ENCODE measurements at places on chromosomes 6 and 20. TPM values are rescaled to one million over a fixed set of nuclear protein-coding genes. Genes with fewer than 3 reads are reported as not detected.
A peak's percentile ranks its signal among the peaks of the same experiment; 100 is the strongest.

DNA sequence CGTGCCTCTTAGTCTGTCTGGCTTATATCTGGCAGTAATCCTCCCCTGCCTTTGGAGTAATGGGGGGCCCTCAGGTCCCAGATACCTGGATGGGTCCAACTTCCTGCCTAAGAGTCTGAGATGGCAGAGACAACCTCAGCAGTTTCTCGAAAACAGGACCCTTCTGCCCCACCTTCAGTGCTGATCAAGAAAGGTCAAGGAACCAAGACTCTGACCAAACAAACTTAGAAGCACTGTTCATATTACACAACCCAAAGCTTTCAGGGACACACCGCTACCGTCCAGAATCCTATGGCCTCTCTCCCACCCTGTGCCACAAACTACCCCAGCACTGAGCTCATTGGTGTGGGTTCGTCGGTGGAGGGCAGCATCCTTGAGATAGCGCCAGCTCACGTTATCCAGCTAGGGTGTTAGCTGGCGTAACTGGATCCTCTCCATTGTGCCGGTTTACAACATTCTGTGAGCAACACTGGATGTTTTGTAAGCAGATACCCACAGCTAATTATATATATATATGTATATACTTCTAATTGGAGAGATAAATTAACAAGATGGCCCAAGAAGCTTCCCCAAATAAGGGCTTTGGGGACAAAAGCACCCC, 7.6 kb upstream of the TMC2 start:
- peaks cover 13% of the 10 kb centered on the region for H3K27me3 ChIP-seq
- peaks cover 6% of the 10 kb centered on the region for H3K4me1 ChIP-seq
- H3K4me3 ChIP-seq: no peak overlapping the region
- H3K36me3 ChIP-seq: no peaks in the 10 kb centered on the region

DNA sequence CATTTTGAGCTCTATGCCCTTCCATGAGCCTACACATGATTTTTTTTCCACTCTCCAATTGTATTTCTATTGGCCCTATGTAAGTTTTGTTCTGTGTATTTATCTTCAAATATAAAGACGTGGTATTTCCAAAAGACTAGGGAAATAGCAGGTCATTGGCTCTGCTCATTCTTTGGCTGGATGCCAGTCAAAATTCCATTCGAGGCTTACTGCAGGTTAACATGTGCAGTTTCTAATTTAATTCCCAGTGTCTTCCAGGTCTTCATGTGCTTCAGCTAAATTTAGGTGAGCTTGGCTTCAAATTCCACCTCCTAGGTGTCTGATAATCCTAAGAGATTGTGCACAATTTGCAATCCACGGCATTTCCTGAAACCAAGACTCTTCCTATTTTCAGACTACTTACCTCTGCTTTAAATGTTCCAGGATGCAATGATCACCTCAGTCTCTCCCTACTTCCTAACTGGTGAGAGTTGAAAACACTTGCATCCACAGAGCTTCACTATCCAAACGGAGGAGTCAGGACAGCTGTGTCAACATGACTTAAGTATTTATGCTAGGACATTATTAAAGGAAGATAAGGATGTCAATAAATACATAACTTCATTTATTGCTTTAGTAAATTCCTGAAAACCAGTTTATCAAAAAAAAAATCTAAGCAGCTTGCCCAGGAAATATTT, 236.1 kb downstream of the COL12A1 start:
- no peaks in the 10 kb centered on the region for H3K27me3 ChIP-seq
- H3K4me3 ChIP-seq: no peak overlapping the region
- no peaks in the 10 kb centered on the region for H3K36me3 ChIP-seq
- peak; percentile 80 for DNase-seq

Gene FAM83B
- not detected for total RNA-seq

- H3K36me3 ChIP-seq: no peaks in the 10 kb centered on the region
- no peak for DNase-seq
- no peak overlapping the region for H3K27ac ChIP-seq
- no peak overlapping the region for H3K4me3 ChIP-seq
- H3K4me1 ChIP-seq: peaks cover 2% of the 10 kb centered on the region
Observed at GRCh38 chr20:44069203-44070011, 117.6 kb downstream of the JPH2 start.

DNA sequence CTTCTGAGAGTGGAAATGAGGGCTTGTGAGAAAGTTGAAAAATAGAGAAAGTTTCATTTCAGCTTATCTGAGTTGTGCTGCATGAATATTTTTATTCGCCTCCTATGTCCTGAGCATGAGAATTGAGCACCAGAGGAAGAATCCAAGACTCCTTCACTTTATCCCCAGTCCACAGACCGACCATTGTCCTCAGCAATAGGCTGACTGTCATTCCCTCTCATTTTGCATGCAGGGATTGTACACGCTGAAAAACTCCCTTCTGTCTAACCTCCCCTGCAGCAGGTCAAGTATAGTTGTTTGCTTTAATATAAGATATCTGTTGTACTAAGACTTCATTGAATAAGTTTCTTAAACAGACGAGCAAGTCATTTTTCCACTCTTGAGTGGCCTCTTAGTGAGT, 437.6 kb downstream of the PRKN start:
- DNase-seq: no peak
- H3K27me3 ChIP-seq: no peaks in the 10 kb centered on the region
- H3K4me1 ChIP-seq: no peaks in the 10 kb centered on the region
- no peaks in the 10 kb centered on the region for H3K36me3 ChIP-seq

GRCh38 chr6:3032986-3033385, 33.3 kb downstream of the NQO2 start:
- peaks cover 3% of the 10 kb centered on the region for H3K4me1 ChIP-seq
- H3K27me3 ChIP-seq: peaks cover 3% of the 10 kb centered on the region
- H3K4me3 ChIP-seq: no peak overlapping the region
- DNase-seq: no peak

DNA sequence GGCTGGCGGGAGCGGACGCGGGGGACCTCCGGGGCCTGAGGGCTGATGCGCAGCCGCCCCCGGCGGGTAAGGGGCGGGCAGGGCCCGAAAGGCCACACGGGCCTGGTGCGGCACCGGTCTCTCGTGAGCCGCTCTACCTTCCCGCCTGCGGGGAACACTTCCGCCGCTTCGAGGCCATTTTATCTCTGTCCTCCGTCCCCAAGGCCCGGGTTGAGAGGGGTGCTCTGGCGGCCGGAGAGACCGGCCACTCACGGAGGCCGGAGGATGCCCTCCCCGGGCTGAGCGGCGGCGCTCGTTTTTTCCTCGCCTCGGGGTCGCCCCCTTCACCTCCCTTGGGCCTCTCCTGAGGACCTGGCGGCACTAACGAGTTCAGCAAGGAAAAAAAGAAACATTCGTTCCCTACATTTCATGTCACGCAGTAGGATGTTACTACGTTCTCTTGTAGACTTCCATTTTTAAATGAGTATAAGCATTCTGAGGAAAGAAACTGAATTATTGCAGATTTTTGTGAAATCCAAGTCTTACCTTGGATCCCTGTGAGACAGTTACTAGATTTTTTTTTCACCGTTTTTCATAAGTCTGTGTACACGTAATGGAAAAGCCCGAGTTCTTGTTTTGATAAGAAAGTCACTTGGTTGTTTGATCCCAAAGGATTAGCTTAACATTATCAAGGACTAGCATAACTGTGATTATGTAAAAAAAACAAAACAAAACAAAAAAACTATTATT, 575 bp downstream of the WTAP start:
- H3K27ac ChIP-seq: peak overlapping the region; percentile 93
- DNase-seq: peak; percentile 63
- H3K36me3 ChIP-seq: no peaks in the 10 kb centered on the region
- peak overlapping the region; percentile 100 for H3K4me3 ChIP-seq

DNA sequence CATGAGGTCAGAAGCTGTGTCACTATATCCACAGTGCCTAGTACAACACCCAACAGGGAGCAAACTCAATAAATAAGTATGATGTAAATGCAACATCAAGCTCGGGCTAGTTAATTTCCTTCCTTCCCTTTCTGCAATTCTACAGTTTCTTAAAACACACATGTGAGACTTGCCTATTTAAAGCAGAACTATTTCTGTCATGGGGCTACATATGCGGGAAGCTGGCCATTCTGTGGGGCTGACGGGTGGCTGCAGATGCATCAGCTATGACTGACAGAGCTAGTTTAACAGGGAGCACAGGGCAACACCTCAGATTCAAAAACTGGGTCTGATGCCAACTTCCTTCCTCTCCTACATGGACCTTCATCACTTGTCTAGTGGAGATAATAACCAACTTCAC, 118.1 kb upstream of the ENPP5 start:
- H3K27ac ChIP-seq: no peak overlapping the region

Gene CLIC5
- total RNA-seq: 0.14 TPM

Gene GLP1R
- total RNA-seq: not detected

DNA sequence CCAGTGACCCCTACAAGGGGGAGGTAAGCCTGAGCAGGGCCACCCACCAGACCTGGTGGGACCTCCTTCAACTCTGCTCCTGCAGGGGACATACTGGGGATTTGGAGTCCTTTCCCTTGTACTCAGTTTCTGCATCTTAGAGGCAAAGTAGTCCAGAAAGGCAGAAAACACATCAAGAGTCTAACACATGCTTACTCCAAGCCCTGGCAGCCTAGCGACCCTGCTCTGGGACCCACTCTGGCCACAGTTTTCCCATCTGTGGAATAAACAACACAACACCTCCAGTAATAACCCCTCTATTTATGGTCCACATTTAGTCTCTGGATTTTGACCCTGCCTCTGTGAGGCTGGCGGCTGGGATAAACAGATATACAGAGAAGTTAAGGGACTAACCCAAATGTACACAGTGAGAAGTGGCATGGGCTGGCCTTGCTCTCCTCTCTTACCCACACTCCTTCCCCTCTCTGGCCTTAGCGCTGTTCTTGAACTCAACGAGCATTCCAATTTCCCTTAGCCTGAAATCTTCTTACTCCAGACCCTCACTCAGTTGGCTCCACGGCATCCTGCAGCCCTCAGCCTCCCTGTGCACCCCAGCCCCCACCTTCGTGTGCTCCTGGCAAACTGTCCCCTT, 16.1 kb upstream of the TLDC2 start:
- no peak for DNase-seq
- no peak overlapping the region for H3K27ac ChIP-seq
- no peaks in the 10 kb centered on the region for H3K36me3 ChIP-seq
- H3K4me1 ChIP-seq: peaks cover 41% of the 10 kb centered on the region
- H3K4me3 ChIP-seq: no peak overlapping the region

- no peak overlapping the region for H3K27ac ChIP-seq
- no peak for DNase-seq
- H3K4me3 ChIP-seq: no peak overlapping the region
- no peaks in the 10 kb centered on the region for H3K36me3 ChIP-seq
Observed at GRCh38 chr6:22732176-22732970, 163.0 kb downstream of the HDGFL1 start.

DNA sequence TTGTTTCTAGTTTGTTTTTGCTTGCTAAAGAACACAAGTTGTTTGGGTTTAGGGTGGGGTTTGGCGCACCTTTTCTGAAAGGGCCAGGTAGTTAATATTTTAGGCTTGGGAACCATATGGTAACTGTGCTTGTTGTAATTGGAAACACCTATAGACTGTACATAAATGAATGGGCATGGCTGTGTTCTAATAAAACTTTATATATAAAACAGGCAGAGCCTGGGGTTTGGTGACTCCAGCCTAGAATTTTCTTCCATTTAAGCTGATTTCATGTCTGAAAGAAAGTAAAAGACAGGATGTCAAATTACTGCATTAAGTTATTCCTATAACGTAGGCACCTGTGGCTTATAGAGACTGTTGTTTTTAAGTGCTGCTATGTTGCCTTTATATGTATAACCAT, 36.1 kb upstream of the MAPK13 start:
- DNase-seq: no peak
- H3K27me3 ChIP-seq: no peaks in the 10 kb centered on the region
- peaks cover 1% of the 10 kb centered on the region for H3K4me1 ChIP-seq
- peaks cover 11% of the 10 kb centered on the region for H3K36me3 ChIP-seq
- no peak overlapping the region for H3K27ac ChIP-seq
- no peak overlapping the region for H3K4me3 ChIP-seq

Gene SNAP25
- 4.4 TPM for total RNA-seq

Gene LHFPL5
- total RNA-seq: not detected

Gene RNF39
- not detected for total RNA-seq

- no peaks in the 10 kb centered on the region for H3K36me3 ChIP-seq
- DNase-seq: no peak
- no peak overlapping the region for H3K4me3 ChIP-seq
- H3K27ac ChIP-seq: no peak overlapping the region
- peaks cover 2% of the 10 kb centered on the region for H3K4me1 ChIP-seq
- H3K27me3 ChIP-seq: no peaks in the 10 kb centered on the region
Observed at GRCh38 chr6:36729161-36729524, 31.5 kb downstream of the RAB44 start.

- no peaks in the 10 kb centered on the region for H3K4me1 ChIP-seq
- H3K36me3 ChIP-seq: peaks cover 18% of the 10 kb centered on the region
- no peak for DNase-seq
- no peaks in the 10 kb centered on the region for H3K27me3 ChIP-seq
- no peak overlapping the region for H3K27ac ChIP-seq
Observed at GRCh38 chr6:7201444-7201731, 93.6 kb downstream of the RREB1 start.

DNA sequence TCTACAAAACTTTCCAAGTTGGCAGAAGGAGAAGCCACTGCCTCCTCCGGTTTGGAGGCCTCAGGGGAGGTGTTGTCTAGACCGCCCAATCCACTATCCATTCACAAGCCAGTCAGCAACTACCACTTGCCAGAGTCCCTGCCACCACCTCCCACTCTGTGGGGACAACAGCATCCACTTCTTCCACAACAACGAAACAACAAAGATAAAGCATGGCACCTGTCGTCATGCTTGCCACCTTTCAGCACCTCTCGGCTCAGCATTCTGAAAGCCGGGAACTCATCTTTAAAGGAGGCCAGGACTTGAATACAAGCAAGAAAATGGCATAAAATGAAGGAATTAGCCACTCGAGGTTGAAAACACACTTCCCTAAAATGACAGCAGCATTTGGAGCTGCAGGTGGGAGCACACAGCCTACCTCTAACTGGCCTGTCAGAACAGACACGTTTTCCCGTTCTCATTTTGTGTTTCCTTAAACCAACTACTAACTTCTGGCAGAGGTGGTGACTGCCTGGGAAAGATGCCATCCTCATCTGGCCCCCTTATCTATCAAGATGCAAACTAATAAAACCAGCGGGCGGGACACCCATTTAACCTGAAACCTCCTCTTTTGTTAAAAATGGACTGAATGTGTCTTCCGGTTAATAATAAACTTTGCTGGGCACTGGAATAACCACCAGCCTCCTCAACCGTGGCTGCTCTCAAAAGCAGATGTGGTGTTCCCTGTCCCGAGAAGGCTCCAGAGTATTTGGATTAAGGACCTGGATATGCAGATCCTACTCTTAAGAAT, 21.7 kb downstream of the YTHDF1 start:
- no peak for DNase-seq
- H3K4me3 ChIP-seq: no peak overlapping the region
- no peaks in the 10 kb centered on the region for H3K27me3 ChIP-seq
- no peak overlapping the region for H3K27ac ChIP-seq

- no peak for DNase-seq
- H3K27me3 ChIP-seq: no peaks in the 10 kb centered on the region
- no peaks in the 10 kb centered on the region for H3K36me3 ChIP-seq
- no peaks in the 10 kb centered on the region for H3K4me1 ChIP-seq
- H3K27ac ChIP-seq: no peak overlapping the region
- no peak overlapping the region for H3K4me3 ChIP-seq
Observed at GRCh38 chr6:23977706-23978105, 148.3 kb upstream of the NRSN1 start.

- peaks cover 10% of the 10 kb centered on the region for H3K4me1 ChIP-seq
- H3K36me3 ChIP-seq: no peaks in the 10 kb centered on the region
- no peak for DNase-seq
- no peak overlapping the region for H3K4me3 ChIP-seq
- no peak overlapping the region for H3K27ac ChIP-seq
Observed at GRCh38 chr6:97176468-97176867, 106.5 kb downstream of the MMS22L start.

Data from endothelial cell of umbilical vein (primary cell).